ENCODE measurements at places on chromosomes 2 and 18.

DNA sequence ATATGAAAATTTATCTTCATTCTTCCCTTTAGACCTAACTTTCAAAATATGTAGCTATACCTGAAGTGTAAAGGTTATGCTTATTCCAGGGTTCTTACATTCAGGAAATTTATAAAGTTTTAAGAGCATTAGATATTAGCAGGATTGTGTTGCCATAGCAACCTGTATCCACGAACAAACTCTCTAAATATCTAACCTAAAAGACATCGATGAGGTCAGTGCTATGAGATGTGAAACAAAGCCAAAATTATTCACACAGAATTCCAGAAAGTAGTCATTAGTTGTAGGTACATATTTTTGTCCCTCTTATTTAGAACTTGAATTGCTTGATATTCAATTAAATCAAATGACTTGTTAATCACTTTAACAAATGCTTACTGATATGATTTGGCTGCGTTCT is 705.3 kb downstream of the SOCS6 start:
- DNase-seq = no peak

GRCh38 chr2:134771313-134771801 is 52.6 kb upstream of the TMEM163 start:
- no peak for DNase-seq

DNA sequence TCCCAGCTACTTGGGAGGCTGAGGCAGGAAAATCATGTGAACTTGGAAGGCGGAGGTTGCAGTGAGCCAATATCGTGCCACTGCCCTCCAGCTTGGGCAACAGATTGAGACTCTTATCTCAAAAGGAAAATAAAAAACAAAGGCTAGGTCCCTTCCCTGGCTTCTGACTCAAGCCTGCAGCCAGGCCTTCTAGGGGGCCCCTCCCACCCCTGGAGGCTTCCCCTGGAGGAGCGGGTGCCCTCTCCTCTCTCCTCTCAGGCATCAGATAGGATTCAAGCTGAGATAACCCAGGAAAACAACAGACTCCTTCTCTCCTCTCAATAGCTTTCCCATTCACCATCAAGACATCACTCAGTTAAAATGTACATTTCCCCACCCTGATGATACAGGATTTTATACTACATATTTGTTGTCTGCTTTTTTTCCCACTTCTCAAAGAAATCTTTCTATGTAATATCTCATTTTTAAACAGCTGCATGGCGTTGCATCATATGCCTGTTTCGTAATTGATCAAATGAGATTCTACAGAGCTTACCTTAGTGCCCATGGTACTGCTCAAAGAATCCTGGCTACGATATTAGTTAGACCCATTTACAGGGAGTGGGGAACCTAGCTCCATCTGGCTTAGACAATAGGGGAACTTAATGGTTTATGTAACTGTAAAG is 20.6 kb upstream of the C2orf72 start:
- DNase-seq = no peak

DNA sequence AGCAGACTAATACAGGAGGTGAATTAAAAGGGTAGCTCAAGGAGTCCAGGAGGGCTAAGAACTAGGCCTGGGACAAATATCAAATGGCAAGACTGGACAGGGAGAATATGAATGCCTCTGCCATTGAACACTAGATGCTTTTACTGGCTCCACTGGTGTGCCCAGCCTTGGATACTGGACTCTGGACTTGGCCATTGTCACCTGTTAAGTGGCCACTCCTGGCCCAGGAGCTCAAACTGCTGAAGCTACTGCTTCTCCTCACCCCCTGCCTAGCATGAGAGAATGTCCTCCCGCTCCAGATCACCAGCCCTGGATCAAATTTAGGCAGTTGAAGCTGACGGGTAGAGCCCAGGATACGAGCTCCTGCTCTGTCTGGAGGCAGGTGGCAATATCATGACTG is 170.8 kb downstream of the DDX1 start:
- no peak for DNase-seq

- no peak for DNase-seq
Measured at GRCh38 chr2:217996361-217996760, 6.4 kb downstream of the TNS1 start.

- no peak for DNase-seq
Measured at GRCh38 chr2:135096665-135097446, 44.8 kb downstream of the RAB3GAP1 start.

DNA sequence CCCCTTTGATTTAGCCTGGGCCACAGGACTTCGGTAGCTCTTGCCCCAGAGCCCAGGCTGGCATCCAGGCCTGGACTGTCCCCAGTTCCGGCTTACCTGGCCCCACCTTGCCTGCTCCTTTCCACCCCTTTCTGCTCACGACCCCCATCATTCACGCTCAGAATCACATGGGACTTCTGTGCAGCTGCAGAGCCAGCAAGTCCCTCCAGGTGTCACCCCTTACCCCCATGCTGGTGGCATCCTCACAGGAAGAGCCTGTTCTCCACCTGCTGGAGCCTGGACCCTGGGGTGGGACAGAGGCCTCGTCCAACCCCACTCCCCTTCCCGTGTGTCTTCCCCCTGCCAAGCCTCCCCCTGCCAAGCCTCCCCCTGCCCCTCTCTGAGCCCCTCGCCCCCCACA is 7.9 kb upstream of the KCNIP3 start:
- DNase-seq = no peak

DNA sequence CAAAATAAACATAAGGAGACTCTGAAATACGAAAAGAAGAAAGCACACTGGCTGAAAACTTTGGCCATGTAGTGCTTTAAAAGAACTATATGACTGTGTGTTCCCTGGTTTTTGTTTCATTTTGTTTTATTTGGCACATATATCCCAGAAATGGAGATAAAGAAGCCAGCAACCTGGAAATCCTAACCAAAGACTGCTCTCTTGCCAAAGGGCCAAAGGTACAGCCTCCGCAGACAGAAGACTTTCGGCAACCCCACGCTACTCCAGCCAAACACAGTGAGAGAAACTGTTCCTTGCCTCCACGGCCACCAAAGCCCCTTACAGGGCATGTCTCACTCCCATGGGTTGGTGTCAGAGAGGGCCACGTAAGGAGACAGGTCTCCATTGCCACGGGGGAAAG is 381.2 kb upstream of the NETO1 start:
- DNase-seq = no peak

DNA sequence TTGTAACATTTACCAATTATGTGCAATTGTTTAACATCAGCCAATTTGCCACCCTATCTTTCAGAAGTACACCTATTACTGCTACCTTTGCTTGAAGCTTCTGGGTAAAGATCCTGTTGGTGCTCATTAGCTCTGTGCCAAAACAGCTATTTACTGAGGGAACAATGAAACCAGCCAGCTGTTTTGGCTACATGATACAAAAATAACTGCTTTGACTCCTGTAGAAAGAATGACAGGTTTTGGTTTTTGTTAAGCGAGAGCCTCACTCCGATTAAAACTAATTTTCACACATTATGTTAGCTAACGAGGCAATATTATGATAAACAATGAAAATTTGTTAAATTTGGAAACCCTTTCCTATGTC is 907.0 kb downstream of the EPHA4 start:
- DNase-seq = no peak

GRCh38 chr2:64738026-64738425 is 84.3 kb upstream of the SERTAD2 start:
- DNase-seq = no peak

DNA sequence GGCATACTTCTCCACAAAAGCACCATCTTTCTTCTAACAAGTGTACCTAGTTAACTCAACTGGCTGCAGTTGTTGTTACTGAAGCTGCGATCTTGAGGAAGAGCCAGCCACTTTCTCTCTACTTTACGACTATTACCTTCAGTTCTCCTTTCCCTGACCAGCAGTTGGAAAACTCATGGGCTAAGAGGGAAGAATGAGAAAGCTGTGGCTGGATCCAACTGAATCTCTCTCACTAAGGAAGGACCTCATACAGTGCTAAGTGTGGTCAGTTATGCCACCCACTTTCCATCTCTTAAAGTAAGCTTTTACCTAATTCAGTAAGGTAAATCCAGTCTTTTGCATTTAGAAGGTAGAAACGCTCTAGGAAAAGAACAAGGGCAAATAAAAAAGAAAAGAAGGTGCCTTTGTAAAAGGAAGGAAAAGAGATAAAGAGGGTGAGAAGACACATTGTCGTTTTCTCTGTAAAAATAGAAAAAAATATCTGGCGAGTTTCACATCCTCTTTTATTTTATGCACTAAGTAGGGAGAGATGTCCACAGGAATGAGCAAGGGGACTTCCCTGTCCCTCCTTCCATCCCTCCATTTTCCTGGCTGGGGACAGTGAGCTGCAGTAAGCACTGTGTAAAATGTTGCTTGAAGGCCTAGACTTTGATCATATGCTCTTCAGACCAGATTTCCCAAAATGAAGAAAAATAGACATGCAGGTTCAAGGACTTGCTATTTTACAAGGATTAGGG is 73.4 kb downstream of the PLEKHM3 start:
- no peak for DNase-seq

- DNase-seq = no peak
Measured at GRCh38 chr2:8642366-8643068, 39.3 kb upstream of the ID2 start.

GRCh38 chr2:238492840-238493239 is 66.1 kb downstream of the ASB1 start:
- no peak for DNase-seq

DNA sequence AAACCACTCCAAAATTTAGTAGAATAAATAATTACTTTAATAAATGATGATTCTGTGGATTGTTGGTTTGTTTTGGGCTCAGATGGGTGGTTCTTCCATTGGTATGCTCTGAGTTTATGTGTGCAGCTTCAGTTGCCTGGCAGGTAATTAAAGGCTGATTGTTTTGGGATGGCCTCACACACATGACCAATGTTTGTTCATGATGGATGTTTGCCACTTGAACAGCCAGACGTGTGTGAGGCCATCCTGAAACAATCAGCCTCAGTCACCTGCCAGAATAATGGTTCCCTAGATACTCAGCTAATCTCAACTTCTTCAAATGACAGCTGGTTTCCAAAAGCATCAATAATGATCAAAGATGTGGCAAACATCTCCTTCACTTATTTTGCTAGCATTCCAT is 352.5 kb upstream of the GULP1 start:
- DNase-seq = no peak

DNA sequence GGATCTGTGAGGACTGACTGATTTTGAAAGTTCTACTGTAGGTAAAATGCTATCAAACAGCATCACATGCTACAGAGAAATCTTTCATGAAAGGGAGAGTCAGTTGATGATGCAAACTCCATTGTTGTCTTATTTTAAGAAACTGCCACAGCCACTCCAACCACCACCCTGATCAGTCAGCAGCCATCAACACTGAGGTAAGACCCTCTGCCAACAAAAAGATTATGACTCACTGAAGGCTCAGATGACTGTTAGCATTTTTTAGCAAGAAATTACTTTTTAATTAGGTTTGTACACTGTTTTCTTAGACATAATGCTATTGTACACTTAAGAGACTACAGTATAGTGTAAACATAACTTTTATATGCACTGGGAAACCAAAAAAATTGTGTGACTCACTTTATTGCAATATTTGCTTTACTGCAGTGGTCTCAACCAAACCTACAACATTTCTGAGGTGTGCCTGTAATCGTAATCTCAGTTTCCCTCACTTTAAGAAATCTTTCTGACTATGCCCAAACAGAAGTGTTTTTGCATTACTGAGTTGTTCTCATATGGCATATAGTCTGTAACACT is 42.8 kb downstream of the METTL8 start:
- DNase-seq = no peak

DNA sequence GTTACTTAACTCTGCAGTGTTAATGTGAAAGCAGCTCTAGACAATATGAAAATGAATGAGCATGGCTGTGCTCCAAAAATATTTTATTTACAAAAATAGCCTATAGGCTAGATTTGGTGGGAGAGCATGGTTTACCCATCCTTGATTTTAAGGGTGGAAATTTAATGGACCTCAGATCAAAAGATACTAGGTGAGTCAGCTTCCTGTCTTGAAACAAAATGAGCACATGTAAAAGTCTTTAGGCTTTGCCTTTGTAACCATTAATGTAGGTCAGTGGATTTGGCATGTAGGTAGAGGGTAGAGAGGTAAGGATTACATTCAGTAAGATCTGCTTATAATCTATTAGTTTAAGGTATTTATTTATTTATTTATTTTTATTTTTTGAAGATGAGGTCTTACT is 72.7 kb downstream of the GREB1L start:
- DNase-seq = no peak

DNA sequence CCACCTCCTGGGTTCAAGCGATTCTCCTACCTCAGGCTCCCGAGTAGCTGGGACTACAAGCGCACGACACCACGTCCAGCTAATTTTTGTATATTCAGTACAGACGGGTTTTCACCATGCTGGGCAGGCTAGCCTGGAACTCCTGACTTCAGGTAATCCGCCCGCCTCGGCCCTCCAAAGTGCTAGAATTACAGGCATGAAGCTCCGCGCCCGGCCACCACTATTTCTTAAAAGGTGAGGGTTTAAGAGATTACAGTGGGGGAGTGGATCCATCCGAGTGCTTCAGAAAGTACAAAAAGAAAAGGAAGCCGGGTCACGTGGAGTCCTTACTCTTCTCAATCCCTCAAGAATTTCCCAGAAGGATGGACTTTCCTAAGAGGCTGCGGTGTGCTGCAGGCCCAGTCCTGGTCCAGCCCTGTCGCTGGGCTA is 146.9 kb downstream of the ANKRD44 start:
- DNase-seq = no peak

- DNase-seq = no peak
Measured at GRCh38 chr2:181991171-181991885, 5.7 kb downstream of the PPP1R1C start.

DNA sequence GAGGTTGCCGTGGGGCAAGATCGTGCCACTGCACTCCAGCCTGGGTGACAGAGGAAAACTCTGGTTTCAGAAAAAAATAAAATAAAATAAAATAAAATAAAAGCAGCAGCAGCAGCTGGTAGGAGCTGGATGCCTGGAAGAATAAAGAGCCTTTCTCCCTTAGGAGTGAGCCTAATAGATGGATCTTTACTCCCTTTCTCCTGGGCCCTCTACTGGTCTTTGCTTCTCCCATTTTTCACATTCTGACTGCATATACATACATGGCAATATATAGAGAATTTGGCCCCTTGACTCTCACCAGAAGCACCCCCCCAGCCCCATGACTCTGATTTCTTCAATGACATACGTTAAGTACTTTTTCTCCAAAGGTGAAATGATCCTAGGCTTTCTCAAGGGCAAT is 9.8 kb upstream of the MALT1 start:
- no peak for DNase-seq
